ENCODE measurements at places on chromosomes 3 and 15. TPM values are rescaled to one million over a fixed set of nuclear protein-coding genes. Genes with fewer than 3 reads are reported as not detected.
A peak's percentile ranks its signal among the peaks of the same experiment; 100 is the strongest.

DNA sequence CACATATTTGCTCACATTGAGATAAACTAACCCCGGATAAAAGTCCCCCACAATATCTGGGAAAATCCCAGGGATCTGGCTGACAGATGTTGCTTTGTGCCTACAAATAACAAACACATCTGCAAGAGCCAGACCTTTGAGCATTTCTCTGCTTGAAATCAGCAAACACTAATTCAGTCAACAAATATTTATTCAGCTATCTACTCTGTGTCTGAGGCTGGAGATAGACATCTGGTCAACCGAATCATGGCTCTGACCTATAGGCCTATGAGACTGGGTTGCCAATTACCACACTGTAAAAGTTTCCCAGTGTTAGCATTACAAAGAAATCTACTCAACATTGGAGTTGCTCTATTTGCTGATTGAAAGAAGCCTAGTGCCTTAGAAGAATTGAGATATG is 201.1 kb upstream of the CADPS start:
- no peak for DNase-seq

USP50 gene
- polyA plus RNA-seq: not detected

DNA sequence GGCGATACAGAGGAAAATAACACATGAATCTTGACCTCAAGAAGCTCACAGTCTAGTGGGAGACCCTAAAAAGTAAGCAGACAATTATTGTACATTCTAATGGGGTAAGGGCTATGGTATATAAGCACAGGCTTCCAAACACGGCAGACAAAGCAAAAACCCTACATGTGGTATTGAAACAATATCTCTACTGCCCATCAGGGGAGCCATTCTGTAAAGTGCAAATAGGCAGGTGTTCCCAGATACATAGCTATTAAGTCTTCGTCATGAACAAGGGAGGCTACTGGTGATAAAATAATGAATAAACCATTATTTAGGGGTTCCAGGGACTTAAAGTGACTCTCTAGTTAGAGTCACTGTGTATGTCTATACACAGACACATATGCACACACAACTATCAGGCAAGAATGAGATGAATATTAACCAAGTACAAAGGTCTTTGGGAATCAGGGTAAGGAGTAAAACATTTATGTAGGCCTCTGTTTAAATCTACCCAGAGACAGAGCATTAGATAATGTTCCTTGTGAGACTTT is 38.7 kb upstream of the ASB14 start:
- DNase-seq: no peak

DNA sequence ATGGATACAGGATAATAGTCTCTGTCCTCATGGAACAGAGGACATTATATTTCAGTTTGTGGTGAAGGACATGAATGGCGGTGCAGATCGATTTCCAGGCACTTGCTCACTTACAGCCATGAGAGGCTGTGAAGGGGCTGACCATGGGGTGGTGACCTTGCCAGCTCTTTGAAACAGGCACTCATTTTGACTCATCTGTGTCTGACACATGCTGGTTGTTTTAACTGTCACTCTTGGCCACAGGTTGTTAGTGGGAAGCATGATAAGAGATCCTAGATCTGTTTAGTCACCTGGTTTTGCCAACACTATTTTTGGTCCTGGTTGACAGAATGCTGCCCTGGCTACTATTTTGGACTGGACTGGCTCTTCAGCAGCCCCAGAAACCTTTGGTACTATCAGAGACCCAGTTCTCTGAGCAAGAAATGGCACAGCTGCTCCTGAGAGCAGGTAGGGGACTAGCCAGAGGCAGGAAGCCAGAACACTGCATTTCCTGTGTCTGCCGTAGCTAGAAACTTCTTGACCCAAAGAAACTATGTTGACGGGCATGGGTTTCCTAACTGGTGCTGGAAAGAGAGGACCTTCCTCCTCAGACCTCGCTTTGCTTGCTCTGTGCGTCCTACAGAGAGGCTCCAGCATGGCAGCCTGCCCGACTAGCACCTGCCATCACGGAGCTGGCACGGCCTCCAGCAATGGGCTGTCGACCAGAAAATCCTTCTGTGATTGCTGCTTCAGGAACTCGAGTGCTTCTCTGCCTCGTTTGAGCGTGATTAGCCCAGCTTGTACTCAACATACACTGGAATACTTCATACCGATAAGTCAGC is 6.3 kb downstream of the PXYLP1 start:
- DNase-seq: peak; percentile 82

GRCh38 chr3:27573780-27574437 is 89.7 kb upstream of the SLC4A7 start:
- no peak for DNase-seq

GRCh38 chr3:29426302-29427226 is 145.7 kb downstream of the RBMS3 start:
- DNase-seq: no peak

- DNase-seq: no peak
Observed at GRCh38 chr3:25610167-25610566, 54.5 kb downstream of the TOP2B start.

SNURF gene
- 5.7 TPM for polyA plus RNA-seq

Data from brain (organoid and tissue), 16 donors.